ENCODE measurements at places on chromosomes 13 and 19.
A peak's percentile ranks its signal among the peaks of the same experiment; 100 is the strongest.

GRCh38 chr13:29591310-29591709, 4.2 kb downstream of the SLC7A1 start:
- DNase-seq: no peak

GRCh38 chr13:49308097-49308875, 60.6 kb downstream of the CDADC1 start:
- no peak for DNase-seq

DNA sequence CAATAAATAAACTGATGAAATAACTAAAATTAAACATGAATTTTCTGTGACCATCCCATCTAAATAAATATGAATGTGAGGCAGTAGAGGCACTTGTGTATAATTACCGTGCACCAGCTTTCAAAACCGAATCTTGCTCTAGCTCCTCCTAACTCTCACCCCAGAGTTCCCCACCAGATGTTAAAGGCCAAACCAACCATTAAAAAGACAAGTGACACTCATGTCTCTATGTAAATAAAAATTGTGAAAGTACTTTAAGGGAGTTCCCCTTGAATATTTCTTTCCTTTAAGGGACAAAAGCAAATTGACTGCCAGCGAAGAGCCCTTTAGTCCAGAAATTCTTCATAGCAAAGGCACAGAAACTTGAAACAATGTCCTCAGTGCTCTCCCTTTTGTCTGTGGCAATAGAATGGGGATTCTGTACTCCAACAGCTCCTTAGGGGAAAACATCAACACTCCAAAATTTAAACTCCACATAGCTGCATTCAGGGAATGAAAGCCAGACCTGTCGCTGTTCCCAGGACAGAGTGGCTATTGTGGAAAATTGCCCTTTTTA, 101.7 kb upstream of the SOX21 start:
- no peak for DNase-seq

DNA sequence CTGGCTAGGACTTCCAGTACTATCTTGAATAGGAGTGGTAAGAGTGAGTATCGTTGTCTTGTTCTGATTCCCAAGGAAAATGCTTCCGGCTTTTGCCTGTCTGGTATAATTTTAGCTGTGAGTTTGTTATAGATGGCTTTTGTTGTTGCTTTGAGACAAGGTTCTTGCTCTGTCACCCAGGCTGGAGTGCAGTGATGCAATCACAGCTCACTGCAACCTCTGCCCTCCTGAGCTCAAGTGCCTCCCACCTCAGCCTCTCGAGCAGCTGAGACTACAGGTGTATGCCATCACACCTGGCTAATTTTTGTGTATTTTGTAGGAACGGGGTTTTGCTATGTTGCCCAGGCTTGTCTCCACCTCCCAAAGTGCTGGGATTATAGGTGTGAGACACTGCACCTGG, 6.1 kb upstream of the ZNF543 start:
- DNase-seq: peak; percentile 30

GRCh38 chr13:38697628-38698333, 10.9 kb downstream of the FREM2 start:
- DNase-seq: no peak

- DNase-seq: peak; percentile 19
Observed at GRCh38 chr13:90968166-90968904, 379.2 kb upstream of the MIR17HG start.

- no peak for DNase-seq
Observed at GRCh38 chr13:98853771-98854221, 101.3 kb upstream of the SLC15A1 start.

DNA sequence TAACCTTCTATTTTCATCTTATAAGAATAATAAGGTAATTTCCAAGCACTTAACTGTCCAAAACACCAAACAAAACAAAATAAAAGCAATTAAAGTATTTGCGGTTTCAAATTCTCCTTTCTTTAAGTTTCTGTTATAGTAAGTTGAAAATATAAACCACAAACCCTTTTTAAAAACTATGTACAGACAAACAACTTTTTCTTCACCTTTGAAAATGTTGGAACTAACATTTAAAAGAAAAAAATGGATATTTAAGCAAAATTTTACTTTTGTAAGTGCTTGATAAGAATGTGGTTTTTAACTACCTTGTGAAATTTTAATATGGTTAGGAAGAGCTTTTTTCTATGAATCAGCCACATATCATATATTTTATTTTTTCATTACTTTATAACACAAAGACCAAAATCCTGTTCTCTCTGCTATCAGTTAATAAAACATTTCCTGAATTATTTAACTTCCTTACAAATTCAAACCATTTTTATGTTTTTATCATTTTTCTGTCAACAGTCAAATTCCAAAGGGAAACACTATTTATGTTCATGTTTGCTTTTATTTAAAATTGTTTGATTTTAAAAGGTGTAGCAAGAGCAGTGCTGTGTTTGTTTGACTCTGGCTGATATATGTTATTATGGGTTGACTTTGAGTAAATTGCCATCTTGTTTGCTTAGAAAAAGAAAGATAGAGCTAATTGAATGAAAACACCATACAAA, 554.1 kb upstream of the KLHL1 start:
- DNase-seq: peak; percentile 73
